ENCODE measurements at places on chromosomes 13 and 19.

DNA sequence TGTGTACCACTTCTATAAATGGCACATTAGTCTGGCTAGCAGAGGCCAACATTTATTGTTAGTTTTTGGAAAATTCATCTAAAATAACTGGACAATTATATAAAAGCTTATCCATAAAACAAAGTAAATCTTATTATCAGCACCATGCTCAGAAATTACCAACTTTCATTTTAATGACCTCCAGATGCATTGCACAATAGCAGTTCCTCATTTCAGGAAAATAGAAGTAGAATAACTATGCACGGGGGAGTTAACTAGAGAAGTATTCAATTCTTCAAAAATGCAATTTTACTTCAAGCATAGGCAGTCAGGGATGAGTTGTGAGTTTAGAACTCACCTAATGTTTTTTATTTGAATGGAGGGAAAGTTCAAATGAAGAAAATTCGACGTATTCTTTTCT is 1023.5 kb downstream of the PCDH17 start:
- no peak for DNase-seq

DNA sequence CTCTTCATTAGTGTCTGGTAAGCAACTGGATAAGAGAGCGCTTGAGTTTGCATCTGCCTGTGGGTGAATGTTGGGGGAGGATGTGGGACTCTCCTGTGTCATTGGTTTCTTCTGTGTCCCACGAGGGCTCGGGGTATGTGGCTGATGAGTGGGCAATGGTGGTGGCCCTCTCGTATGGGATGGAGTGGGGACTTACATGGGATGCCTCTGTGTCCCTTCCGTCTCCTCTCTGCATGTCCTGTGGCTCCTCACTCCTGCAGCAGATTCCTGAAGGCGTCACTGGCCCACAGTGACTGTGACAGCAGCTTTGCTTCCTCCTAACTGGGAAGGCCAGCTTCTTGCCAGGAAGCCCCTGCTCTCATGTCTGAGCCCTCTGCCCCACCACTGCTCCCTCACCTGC is 2.6 kb upstream of the LRP3 start:
- DNase-seq: no peak

GRCh38 chr19:35755550-35756376 is 1.1 kb downstream of the HSPB6 start:
- DNase-seq: peak; percentile 86

GRCh38 chr13:113121183-113121927 is 1.2 kb upstream of the F10 start:
- DNase-seq: no peak

GRCh38 chr13:38897521-38897920 is 93.1 kb downstream of the STOML3 start:
- no peak for DNase-seq

All from fibroblast of lung (primary cell).